ENCODE measurements at places on chromosomes 13 and 19.
A peak's percentile ranks its signal among the peaks of the same experiment; 100 is the strongest.

GRCh38 chr13:97298816-97299215, 76.7 kb downstream of the MBNL2 start:
- no peak for DNase-seq

DNA sequence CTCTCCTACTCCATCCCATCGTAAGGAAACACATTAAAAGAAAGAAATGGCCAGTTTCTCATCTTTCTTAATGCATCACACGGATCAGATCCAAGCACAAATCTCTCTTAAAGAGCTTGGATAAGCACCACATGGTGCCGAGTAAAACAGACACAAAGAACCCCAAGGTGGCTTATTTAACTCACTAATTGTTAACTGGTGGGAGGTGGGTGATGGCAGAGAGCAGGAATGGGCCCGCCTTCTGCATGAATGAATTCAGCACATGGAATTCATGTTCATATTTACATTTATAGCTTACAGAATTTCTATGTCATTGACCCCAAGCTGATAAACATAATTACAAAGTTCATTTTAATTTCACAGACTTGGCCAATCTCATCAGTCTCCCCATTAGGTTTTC, 89.9 kb downstream of the MZT1 start:
- DNase-seq = no peak

DNA sequence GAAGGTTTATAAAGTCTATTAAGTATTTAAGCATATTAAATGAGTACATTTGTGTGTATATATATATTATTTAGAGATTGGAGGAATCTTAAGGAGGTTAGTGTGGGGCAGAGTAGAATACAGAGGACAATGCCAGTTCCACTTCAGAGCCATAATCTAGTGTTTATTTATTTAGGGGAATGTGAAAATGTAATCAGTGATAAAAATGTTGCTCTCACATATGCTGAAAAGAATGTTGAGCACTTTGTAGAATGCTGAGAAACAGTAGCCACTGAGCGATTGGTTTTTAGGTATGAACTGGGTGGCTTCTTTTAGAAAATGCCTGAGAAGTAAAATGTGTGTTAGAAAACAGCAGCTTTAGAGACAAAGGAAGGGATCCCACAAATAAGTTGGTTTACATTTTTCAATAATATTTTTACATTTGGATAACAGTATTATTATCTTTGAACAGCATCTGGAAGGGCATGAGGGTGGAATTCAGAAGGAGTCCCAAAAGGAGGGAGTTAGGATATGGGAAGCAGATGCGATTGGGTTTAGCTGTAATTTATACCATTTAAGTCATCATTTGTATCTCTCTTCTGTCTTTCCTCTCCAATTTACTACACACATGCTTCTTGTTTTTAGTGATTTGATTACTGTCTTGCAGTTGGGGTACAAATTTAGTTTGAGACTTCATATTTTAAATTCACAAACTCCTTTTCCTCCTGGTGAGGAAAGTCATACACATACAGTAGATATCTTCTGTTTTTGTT, 68.6 kb downstream of the NDFIP2 start:
- DNase-seq = no peak

DNA sequence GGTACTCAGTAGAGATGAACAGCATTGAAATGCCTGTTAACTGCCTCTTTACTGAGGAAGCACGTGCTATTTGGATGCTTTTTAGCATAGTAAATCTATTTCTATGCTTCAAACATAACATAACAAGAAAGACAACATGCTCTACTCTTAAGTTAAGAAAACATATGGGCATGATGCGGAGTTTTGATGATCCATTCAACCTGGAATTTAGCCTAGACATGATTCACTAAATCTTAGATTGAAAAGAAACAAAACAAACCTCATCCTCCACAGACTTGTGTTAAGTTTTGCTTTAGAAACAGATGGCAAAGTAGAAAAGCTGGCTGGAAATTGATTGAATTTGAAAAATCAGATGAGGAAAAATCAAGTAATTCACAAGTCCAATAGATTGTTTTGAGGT, 593.8 kb downstream of the OLFM4 start:
- DNase-seq = no peak

- DNase-seq = no peak
These were observed 3.7 kb downstream of the RPS15 start for GRCh38 chr19:1441677-1442438.

DNA sequence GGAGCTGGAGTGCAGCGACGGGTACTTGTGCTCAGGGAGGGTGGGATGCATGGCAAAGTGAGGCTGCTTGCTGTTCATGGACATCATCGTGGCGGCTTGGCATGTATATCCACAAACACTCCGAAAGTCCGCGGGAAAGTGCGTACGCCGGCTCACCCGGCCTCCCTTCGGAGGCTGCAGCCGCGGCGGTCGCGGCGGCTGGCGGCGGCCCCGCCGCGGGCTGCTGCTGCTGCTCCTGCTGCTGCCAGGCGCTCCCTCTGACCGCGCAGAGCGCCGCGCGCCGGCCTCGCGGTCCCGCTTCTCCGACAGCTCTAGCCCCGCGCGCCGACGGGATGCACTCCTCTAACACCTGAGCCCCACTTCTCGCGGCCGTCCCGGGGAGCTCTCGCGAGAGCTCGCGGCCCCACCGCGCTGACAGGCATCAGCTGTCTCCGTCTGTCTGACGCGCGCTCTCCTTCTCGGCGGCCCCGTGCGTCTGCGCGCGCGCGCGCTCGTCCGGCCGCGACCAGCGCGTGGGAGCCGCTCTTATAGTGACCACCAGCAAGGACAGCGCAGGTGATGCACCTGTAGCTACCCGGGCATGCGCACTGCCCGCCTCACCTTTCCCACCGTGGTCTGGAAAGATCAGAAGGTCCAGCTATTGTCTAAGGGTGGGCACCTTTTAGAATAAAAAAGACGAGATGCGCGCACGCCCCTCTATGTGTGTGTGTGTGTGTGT, at the start of gene POU4F1:
Gene POU4F1 (minus strand): TSS at position 313 of the 718 bp plus-strand sequence. CDS start 226 bp downstream, at position 87.
- peak; percentile 78 for DNase-seq

- DNase-seq = no peak
These were observed 94.6 kb downstream of the DACH1 start for GRCh38 chr13:71772361-71772760.

- DNase-seq = no peak
These were observed 143.6 kb upstream of the SERP2 start for GRCh38 chr13:44230071-44230470.

- no peak for DNase-seq
These were observed 321.0 kb downstream of the TBC1D4 start for GRCh38 chr13:75160984-75161383.

GRCh38 chr13:70835371-70835770, 727.1 kb upstream of the KLHL1 start:
- no peak for DNase-seq

GRCh38 chr19:13164343-13165161, 14.3 kb downstream of the IER2 start:
- DNase-seq = peak; percentile 89

DNA sequence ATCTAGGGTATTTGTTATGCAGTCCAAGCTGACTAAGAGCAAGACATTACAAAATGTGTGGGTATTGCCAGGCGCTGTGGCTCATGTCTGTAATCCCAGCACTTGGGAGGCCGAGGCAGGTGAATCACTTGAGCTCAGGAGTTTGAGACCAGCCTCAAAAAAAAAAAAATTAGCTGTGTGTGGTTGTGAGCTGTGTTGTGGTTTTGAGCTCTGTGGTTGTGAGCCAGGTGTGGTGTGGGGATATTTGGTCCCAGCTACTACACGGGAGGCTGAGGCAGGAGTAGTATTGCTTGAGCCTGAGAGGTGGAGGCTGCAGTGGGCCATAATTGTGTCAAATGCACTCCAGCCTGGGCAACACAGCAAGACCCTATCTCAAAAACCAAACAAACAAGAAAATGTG, 5.6 kb upstream of the KEAP1 start:
- DNase-seq = no peak

GRCh38 chr13:48156466-48156865, 61.6 kb upstream of the MED4 start:
- DNase-seq = no peak

- DNase-seq = no peak
These were observed 73.9 kb upstream of the SPATA13 start for GRCh38 chr13:24086642-24087041.

DNA sequence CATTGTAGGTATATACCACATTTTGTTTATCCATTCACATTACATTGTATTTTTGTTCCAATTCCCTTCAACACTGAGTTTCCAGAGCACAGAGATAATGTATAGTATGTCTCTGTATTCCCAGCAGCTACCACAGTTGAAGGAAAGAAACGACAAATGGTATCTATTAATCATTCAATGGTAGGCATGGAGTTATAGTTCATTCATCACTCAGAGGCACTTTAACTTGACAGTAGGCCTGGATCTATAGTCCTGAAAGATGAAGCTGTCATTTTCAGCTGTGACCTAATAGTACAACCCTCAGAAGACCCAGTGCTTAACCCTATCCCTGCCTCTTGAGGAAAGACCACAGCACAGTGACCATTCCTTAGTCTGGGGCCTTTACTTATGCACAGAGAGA, 163.0 kb upstream of the TMTC4 start:
- no peak for DNase-seq

Data from NCI-H1417 treated with DMSO at 0.1 percent for 48 hours (cell line).